ENCODE measurements at places on chromosomes 5 and 9.

GRCh38 chr5:132979367-132979940 lies 16.0 kb upstream of the AFF4 start:
- DNase-seq, result no peak

DNA sequence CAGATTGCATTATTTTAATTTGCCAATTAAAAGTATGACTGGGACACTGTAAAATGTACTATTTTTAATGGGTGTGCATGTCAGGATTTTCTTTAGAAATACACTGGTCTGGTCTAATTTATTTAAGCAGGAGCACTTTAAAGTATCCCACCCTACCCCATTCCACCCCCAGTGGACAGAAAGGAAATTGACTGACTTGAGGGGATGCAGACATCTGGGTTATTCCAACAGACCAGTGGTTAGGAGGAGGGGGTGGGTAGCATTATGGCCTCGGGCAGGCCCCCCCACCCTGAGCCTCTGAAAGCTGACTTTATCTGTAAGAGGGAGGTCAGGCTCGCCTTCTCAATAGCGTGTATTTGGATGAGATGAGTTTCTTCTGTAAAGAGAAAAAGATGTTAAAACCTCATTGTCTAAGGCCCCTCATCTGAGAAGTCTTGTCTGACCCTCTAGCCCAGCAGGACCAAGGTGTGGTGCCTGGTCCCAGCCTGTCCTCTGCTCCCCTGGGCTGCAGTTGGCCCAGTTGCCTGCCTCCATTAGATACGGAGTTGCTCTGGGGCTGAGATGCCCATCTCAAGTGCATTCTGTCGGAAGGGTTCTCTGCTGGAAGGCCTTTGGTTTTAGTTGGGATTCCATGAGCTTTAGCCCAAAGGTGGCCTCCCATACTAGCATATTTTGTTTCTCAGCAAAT lies 4.4 kb downstream of the HNRNPAB start:
- DNase-seq, result no peak

- no peak for DNase-seq
Measured at GRCh38 chr5:81740758-81741157, 10.1 kb downstream of the SSBP2 start.

DNA sequence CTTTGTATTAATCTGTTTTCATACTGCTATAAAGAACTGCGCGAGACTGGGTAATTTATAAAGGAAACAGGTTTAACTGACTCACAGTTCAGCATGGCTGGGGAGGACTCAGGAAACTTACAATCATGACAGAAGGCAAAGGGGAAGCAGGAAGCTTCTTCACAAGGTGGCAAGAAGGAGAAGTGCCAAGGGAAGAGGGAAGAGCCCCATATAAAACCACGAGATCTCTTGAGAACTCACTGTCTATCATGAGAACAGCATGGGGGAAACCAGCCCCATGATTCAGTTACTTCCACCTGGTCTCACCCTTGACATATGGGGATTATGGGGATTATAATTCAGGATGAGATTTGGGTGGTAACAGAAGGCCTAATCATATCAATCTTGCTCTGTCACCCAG lies 60.9 kb upstream of the CHD1 start:
- DNase-seq, result no peak

DNA sequence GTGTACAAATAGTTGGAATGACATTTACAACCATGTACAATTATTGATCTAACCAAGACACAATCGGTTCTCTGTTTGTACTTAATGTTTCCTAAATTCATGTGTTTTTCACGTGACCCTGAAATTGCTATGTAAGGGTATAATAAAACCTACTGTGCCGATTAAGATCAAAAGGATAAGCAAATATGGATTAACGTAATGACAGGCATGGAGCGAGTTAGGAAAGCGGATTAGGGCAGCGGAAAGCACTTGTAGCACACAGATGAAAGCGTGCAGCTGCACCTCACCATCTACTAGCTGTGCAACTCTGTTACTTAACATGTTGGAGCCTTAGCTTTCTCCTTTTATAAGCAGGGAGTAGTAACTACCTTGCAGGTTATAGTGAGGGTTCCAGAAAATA lies 38.3 kb upstream of the ZFYVE16 start:
- DNase-seq, result no peak

- no peak for DNase-seq
Measured at GRCh38 chr9:89941875-89942274, 337.1 kb downstream of the GADD45G start.

DNA sequence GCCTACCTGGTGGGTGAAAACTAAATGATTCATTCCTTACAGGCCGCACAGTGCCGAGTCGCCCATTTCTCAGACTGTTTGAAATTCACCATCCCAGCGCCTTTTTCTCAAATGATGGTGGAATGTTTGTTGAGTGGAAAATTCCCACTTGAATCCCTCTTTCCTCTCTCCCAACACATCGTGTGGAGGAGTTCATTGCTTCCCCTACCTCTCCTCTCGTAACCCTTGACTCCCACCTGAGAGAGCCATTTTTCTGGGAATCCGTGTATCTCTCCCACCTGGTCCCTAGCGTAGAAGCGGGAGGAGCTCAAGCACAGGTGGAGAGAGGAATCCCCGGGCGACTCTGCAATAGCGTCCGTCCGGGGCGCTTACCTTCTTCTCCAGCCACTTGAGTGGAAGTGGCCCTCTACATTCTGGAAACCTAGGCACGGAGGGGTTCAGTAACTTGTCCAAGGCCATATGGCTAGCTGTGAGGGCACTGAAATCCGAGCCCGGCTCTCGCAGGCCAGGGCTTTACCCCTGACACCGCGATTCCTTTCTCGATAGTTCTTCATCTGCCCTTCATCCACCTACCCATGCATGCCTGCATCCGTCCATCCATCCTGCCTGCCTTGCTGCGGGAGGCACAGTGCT lies 683 bp downstream of the OSMR start:
- DNase-seq, result no peak

GRCh38 chr9:104329245-104329644 lies 174.8 kb upstream of the OR13F1 start:
- DNase-seq, result no peak

DNA sequence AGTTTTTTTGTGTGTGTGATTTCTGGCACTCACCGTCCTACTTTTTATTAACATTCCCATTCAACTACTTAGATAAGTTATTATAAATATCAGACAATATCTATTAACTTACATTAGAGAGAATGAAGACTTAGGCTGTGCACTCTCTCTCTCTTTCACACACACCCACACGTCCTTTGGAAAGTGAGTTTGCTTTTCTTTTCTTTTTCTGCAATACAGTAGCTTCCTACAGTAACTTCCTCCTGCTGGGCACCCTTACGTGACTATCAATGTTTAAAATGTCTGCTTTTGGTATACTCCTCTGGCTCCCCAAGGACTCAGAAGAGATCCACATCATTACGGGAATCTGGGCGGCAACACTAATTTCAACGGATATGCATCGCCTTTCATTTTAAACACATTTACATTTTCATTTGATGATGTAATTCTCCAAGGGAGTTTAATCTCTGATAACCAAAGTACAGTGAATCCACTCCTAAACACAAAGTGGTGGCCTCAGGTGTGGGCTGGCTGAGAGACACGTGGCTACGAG lies 179.5 kb downstream of the MAPKAP1 start:
- DNase-seq, result no peak

- no peak for DNase-seq
Measured at GRCh38 chr9:27473111-27473529, 51.0 kb upstream of the IFNK start.

DNA sequence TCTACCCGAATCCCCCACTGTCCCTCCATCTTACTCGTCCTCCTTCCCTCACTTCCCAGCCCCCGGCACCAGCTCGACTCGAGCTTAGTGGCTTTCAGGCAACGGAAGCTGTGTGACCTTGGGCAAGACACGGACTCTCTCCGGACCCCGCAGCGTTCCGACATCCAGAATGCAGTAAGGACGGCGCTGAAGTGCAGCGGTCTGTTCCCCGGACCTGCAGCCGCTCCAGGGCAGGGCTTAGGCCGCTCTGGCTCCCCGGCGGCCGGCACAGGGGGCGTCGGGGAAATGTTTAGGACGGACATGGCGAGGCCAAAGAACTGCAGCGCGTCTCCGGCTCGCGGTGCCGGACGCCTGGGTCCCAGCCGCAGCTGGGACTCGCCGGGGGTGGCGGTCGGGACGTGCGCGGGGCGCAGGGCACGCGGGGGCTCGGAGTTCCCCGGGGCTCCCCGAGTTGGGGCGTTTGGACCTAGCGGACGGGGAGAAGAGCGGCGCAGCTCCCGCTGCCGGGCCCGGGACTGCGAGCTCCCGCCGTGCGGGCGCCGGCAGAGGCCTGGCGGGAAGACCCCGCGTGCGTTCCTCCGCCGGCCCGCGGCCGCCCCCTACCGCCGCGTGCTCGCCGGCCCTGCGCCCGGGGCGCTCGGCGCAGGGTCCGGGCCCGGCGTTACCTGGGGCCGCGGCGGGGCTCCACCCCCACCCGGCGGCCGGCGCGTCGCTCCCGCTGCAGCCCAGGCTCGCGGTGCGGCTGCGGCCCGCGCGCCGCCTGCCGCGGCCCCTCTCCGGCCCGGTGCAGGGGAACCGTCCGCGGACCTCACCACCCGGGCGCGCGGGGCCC lies 5.6 kb upstream of the RNF44 start:
- DNase-seq, result no peak

DNA sequence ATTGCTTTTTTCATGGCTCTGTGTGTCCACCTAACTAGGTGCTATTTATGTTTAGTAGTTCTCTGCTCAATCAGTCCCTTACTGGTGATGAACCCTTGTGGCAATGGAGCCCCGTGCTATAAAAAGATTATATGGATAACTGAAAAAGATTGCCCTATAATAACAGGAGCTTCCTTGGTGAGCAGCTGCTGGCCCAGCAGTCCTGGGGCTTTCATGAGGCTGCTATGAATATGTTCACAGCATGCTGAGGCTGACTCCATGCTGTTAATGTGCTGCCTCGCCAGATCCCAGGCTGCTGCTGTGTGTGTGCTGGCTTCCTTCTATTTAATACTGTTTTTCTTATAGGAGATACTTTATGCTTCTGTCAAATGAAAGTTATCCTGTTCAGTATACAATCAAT lies 357.5 kb downstream of the TAF11L14 start:
- DNase-seq, result no peak

- DNase-seq, result no peak
Measured at GRCh38 chr9:98173181-98173580, 19.3 kb downstream of the CORO2A start.

GRCh38 chr5:157778121-157778805 lies 34.8 kb downstream of the LSM11 start:
- no peak for DNase-seq

DNA sequence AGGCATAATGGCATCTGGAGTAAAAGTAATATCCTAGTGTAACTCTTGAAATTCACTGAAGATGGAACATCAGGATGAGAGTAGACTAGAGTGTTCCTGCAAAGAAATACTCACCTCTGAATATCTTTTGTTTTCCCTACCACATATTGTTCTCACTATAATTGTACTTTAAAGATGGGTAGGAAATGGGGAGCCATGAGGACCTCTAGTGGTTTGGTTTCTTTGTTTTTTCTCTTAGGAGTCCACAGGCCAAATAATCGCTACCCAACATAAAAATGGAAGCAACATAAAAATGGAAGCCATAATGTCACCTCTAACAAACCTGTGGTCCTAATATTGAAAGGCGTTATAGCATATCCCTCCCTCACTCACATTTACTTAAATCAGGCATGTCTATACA lies 2375.8 kb downstream of the MAT2B start:
- no peak for DNase-seq

- DNase-seq, result no peak
Measured at GRCh38 chr5:56543441-56544388, 271.6 kb upstream of the MAP3K1 start.

- no peak for DNase-seq
Measured at GRCh38 chr9:77183581-77183980, 6.2 kb downstream of the VPS13A start.

- DNase-seq, result no peak
Measured at GRCh38 chr9:17799369-17799768, 220.5 kb downstream of the SH3GL2 start.

GRCh38 chr9:123514766-123515165 lies 158.8 kb downstream of the CRB2 start:
- no peak for DNase-seq

DNA sequence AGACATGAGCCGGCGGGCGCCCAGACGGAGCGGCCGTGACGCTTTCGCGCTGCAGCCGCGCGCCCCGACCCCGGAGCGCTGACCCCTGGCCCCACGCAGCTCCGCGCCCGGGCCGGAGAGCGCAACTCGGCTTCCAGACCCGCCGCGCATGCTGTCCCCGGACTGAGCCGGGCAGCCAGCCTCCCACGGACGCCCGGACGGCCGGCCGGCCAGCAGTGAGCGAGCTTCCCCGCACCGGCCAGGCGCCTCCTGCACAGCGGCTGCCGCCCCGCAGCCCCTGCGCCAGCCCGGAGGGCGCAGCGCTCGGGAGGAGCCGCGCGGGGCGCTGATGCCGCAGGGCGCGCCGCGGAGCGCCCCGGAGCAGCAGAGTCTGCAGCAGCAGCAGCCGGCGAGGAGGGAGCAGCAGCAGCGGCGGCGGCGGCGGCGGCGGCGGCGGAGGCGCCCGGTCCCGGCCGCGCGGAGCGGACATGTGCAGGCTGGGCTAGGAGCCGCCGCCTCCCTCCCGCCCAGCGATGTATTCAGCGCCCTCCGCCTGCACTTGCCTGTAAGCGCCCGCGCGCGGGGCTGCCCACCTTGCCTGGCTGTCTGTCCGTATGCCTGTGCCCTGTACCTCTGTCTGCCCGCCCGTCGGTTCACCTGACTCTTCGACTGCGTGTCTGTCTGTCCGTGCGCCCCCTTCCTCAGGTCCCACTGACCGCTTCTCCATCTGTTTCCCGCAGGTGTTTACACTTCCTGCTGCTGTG lies 412 bp downstream of the FGF18 start:
- DNase-seq, result no peak
